BE2C (cell line): ENCODE measurements at places on chromosomes 5 and 9.

DNA sequence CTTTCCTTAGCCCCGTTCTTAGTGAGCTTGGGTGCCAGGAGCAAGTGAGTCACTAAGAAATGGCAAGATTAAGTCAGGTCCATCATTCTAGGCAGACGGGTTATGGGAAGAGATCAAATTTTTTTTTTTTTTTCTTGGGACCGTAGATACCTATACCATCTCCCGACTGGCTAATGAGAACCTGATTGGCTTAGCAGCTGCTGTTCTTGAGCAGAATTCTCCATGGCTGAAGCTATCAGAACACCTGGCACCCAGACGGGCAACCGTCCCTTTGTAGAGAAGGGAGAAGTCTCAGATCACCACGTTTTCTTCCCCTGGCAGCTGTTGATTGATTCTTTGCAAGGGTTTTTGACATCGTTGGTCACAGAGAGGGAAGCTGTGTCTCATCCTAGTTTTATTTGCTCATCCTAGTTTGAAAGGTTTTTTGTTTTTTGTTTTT lies 78.6 kb downstream of the AOPEP start:
- no peak for DNase-seq

- peak; percentile 3 for DNase-seq
These were observed 27.5 kb upstream of the FCN2 start for GRCh38 chr9:134852906-134853654.

DNA sequence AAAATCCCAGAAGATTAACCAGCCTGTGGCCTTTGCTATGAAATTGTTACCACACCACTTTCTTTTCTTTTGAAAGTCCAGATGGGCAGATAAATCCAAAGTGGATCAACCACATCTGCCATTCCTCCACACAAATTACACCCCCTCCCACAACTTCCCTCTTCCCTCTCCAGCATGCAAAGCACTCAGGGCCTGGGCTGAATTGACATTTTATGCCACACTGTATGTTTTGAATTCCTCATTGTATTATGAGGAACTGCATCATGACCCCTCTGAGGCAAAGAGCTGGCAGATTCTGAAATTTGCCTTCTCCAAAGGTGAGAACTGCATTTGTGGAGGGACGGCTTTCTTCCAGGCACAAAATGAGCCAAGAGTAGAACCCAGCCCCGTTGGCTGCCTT lies 589.2 kb upstream of the KLF4 start:
- no peak for DNase-seq

DNA sequence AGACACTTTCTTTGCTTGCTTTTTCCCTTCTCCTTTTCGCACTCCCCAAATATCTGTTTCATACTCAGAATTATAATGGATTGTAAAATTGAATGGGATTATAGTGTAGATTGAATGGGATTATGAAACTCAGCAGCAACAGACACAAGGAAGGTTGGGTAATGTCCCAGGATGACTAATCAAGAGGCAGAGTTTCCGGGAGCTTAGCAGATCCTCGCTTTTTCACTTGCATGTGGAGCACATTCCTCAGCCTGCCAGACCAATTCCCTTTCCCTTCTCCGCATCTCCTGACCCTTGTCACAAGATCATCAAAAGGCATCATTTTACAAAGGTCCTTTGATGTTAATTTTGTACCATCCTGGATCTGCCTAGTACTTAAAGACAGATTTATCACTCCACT lies 55.1 kb upstream of the SLC1A1 start:
- no peak for DNase-seq

GRCh38 chr9:134491856-134492255 lies 149.7 kb upstream of the COL5A1 start:
- no peak for DNase-seq

GRCh38 chr5:145499483-145499882 lies 335.7 kb downstream of the PRELID2 start:
- no peak for DNase-seq

GRCh38 chr5:64838803-64839202 lies 70.1 kb downstream of the CWC27 start:
- DNase-seq: no peak

GRCh38 chr5:68630354-68630753 lies 414.8 kb downstream of the PIK3R1 start:
- DNase-seq: no peak
